ENCODE measurements at places on chromosomes 2 and 18. TPM values are rescaled to one million over a fixed set of nuclear protein-coding genes. Genes with fewer than 3 reads are reported as not detected.

GRCh38 chr2:231263118-231263831, 64.8 kb downstream of the ARMC9 start:
- DNase-seq, result no peak

- no peak for DNase-seq
These were observed 216.8 kb downstream of the UBE2E3 start for GRCh38 chr2:181197140-181197760.

The B3GNT7 gene
- 149 TPM for total RNA-seq

DNA sequence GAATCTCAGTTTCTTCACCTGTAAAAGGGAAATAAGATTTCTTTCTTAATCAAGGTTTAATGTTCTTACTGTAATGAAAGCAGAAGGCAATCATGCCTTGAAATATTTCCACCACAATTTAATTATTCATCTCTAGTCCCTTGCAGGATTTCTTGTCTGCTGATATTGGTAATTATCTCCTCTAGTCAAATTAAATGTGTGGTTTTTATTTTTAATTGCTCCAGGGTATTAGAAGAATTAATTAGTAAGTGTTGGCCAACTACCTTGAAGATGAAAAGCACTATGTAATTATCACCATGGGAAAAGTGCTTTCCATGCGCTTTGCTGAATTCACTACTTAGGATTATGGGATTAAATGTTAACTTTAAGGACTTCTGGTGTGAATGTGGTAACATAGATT, 8.7 kb upstream of the LAPTM4A start:
- no peak for DNase-seq

The EVA1A gene
- not detected for total RNA-seq

DNA sequence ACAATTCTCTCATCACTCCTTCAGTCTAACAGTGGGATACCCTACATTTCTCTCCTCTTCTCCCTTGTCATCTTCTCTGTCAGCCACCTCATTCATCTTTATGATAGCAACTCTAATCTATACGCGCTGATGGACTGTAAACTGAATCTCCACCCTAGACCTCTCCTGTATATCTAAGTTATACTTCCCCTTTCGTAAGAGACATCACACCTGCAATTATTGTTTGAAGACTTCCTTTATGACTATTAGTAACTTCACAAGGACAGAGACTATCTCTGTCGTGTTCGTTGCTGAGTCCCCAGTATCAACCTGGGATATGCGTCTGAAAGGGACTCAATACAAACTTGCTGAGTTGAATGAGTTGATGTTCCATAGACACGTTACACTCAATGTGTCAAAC, 263.2 kb downstream of the IRS1 start:
- DNase-seq, result no peak

GRCh38 chr2:30269771-30270145, 38.4 kb downstream of the LBH start:
- no peak for DNase-seq

The GALNT14 gene
- total RNA-seq, result 0.75 TPM

The SCN1A gene
- total RNA-seq, result 0.82 TPM

- DNase-seq, result no peak
These were observed 108.7 kb downstream of the EPHA4 start for GRCh38 chr2:221463241-221463896.

- DNase-seq, result no peak
These were observed 68.6 kb downstream of the FHOD3 start for GRCh38 chr18:36365836-36366775.

GRCh38 chr2:152037743-152038435, 61.0 kb downstream of the CACNB4 start:
- DNase-seq, result peak; percentile 29

The LTBP1 gene
- 14.3 TPM for total RNA-seq

DNA sequence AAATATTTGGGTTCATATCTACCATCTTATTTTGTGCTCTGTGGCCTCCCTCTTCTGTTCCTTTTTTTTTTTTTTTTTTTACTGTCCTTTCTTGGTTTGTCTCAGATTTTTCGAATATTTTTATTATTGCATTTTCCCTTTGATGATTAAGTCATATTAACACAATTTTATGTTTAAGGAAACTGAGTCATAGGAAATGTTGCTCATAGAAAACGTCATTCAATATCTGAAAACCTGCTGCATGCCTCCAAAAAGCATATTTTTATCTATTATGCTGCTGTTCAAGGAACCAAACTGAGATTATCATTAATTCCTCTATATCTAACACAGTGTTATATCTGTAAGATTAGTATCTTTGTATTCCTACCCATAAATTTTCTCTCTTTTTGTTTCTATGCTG, 614.3 kb upstream of the SLC8A1 start:
- no peak for DNase-seq

- no peak for DNase-seq
These were observed 173.6 kb upstream of the RAB6C start for GRCh38 chr2:129805899-129806298.

DNA sequence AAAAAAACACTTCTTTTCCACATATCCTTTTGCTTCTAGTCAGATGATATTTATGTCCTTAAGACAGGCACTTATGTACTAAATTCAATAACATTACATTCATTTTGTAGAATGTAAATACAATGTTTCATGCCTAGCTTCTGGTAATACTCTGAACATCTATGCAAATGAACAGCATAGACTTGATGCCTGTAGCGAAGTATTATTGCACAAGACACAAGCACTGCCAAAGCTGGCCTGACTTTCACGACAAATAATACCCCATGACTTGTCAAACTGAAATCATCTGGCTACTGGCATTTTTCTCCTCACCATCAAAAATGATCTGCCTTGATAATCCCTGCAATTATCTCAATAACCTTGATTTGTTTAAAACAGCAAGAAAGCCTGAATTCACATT, 101.3 kb downstream of the L3MBTL4 start:
- no peak for DNase-seq

The CTAGE1 gene
- total RNA-seq, result not detected

GRCh38 chr18:50721451-50722120, 98.2 kb downstream of the MRO start:
- no peak for DNase-seq

The SPATA3 gene
- total RNA-seq, result not detected

DNA sequence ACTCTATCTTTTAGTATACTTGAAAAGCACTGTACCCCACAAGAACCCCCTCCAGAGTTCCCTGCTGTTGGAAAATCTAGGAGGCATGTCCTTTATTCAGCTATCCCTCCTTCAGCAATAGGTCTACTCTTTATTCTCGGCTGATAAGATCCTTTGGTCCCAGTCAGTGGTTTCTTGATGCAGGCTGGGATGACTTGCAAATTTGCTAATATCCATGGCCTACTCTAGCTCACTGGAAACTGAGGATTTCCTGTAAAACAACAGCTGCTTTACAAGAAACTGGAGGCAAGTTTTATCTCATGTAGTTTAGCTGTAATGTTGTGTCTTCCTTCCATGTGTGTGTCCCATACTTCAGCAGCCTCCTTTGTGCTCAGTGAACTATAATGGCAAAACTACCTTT, 183.9 kb upstream of the SCN7A start:
- DNase-seq, result no peak

DNA sequence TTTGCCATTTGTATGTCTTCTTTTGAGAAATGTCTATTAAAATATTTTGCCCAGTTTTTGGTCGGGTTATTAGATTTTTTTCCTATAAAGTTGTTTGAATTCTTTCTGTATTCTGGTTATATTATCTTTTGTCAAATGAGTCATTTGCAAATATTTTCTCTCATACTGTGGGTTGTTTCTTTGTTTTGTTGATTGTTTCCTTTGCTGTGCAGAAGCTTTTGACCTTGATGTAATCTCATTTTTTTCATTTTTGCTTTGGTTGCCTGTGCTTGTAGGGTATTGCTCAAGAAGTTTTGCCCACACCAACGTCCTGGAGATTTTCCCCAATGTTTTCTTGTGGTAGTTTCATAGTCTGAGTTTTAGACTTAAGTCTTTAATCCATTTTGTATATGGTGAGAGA, 245.7 kb downstream of the ADCYAP1 start:
- no peak for DNase-seq

The ABCG5 gene
- 0.22 TPM for total RNA-seq

The CDH20 gene
- not detected for total RNA-seq

DNA sequence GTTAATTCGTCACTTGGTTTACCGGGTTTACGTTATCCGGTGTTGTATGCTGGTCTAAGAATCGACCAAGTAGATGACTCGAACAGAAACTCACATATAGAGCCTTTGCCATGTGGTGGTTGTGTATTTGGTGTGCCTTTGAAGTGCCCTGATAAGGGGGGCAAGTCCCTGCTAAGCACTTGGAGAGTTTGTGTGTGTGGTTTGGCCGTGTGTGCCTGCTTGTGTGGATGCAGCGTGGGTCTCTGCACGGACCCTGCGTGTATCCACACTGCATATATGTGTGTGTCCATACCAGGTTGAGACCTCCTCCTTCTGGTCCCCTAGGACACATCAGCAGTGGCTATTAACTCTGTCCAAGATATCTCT, 2.4 kb upstream of the CELF4 start:
- DNase-seq, result no peak

The UPP2 gene
- total RNA-seq, result not detected

The ANKRD12 gene
- total RNA-seq, result 46.8 TPM

- no peak for DNase-seq
These were observed 379.1 kb upstream of the FIGN start for GRCh38 chr2:164114937-164115336.

The BBS5 gene
- total RNA-seq, result 4.4 TPM

GRCh38 chr2:212294816-212295215, 243.8 kb downstream of the ERBB4 start:
- no peak for DNase-seq

DNA sequence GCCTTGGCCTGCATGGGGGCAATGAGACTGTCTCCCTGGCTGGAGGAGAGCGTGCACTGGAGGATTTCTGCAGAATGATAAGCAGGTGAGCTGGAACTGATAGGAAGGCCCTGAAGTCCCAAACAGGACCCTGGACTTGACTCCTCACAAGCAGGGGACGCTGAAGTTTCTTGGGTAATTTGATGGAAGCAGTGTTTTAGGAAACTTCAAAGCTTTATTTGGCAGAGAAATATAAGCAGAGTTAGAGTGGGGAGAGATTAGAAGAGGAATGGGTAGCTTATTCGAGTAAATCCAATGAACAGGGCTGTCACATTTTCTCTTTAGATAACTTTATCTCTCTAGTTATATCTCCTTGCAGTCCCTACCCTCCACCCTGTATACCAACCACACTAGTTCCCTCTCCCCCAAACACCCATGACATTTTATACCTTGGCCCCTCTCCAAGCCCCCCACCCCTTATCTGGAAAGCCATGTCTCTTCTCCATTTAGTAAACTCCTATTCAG, 73.6 kb upstream of the IGFBP5 start:
- DNase-seq, result no peak

The SH3BP4 gene
- total RNA-seq, result 30.4 TPM

DNA sequence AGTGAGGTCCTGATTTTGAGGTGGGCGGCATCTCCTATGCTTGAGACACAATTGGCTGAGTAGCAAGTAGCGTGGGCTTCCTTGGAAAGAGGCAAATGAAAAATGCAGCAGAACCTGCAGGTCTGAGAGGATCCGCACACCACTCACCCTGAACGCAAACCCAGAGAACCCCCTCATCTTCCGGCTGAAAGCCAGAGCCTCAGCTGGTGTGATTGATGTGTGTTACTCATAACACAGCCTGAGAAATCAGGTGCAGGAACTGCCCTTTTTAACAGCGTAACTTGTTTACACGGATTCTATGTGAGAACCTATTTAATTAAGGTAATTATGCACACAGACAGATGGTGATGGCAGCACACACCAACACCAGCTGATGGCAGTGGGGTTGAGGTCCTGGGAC, 123.4 kb downstream of the MRO start:
- no peak for DNase-seq

- no peak for DNase-seq
These were observed 79.6 kb upstream of the ST6GAL2 start for GRCh38 chr2:106965611-106966010.

The CNDP1 gene
- 0.19 TPM for total RNA-seq

DNA sequence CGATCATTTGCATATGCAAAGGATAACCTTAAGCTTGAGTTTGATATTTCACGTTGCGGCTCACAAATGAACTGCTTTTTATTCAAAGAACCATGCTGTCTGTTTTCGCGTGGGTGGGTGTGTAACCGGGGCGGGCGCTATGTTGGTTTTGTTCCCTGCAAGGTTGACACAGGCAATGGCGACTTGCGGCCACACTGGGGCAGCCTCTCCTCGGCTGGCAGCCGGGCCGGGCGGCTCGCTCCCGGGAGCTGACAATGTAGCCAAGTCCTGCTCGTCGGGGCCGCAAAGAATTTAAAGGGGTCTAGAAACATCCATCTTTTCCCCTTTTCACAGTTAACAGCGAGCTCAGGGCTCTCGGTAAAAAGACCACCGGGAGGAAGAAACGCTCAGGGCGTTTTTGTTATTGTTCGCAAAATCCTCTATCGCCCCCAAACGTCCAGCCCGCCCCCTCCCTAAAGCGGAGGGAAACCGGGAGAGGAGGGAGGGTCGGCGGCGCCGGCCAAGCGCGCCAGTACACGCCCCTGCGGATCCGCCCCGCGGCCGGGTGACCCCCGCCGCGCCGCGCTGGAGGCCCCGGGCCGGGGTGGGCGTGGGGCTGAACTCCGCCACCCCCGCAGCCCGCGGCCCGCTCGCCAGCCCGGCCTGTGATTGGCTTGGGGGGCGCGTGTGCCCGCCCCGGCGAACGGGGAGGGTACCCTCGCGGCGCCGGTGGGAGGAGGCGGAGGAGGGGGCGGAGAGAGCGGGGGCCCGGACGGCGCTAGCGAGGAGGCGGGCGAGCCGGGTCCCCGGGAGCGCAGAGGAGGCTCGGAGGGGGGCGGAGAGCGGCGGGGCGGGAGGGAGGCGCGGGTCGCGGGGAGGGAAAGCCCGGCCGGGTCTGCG, at the start of gene NEDD4L:
NEDD4L (plus strand) TSS at position 736 of the 879 bp plus-strand sequence. CDS start 435 bp downstream, outside the sequence.
- peak; percentile 91 for DNase-seq

The IL1B gene
- total RNA-seq, result 4.2 TPM

DNA sequence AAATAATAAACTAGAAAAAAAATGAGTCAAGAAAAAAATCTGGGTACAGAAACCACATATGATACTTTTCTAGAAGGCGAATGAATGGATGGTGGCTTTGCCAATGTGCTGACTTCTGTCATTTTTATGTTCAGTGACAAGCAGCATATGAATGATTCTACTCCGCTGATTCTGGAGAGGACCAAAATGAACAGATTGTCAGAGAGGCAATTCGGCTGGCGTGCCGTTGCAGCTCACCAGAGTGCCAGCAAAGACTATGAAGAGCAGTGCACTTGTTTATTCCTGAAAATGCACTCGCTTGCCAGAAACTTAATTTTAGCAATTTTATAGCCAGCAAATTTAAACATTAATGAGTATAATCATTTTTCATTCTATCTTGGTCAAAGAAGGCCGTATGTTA, 105.9 kb upstream of the NYAP2 start:
- no peak for DNase-seq

- DNase-seq, result no peak
These were observed 200.7 kb upstream of the PXDN start for GRCh38 chr2:1944986-1945385.
